ENCODE measurements at places on chromosomes 4 and X.

DNA sequence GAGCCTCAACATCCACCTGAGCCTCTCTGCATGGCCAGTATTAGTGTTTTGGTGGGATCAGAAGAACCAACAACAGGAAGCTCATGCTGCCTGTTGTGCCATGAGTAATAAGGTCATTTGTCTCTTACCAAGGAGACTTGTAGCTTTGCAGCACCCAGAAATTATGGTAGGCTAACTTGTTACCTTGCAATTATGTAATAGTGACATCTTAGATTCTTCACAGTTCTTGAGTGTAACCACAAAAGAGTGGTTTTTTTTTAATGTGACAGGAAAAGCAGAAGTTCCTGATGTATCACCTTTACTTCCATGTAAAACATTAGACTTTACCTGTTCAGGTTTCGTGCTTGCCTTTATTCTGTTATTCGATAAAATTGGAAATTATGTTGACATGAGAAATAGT lies 263.9 kb upstream of the CXXC4 start:
- no peak for DNase-seq

DNA sequence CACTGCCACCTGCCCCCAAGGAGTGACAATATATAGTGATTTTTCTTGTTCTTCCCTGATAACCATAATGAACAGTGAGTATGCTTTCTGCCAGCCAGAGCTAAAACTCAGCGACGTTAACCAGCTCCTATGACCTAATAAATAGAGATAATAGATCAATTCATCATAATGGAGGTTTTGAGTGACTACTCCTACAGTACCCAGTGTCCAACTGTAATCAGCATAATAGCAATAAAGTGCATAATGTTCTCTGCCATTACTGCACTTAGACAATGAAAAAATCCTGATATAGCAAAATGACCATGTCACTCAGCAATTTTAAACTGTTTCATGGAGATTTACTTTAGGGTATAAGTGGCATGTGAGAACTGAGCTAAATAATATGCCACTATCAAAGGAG lies 20.7 kb upstream of the TXLNG start:
- no peak for DNase-seq

GRCh38 chr4:183960962-183961541 lies 55.9 kb downstream of the STOX2 start:
- DNase-seq = no peak

- no peak for DNase-seq
Observed at GRCh38 chr4:28481565-28481964, 1620.9 kb downstream of the STIM2 start.

GRCh38 chr4:129490516-129490915 lies 394.6 kb downstream of the C4orf33 start:
- DNase-seq = no peak

GRCh38 chr4:124202099-124202498 lies 510.4 kb downstream of the ANKRD50 start:
- no peak for DNase-seq

- DNase-seq = no peak
Observed at GRCh38 chr4:81818385-81818920, 346.7 kb upstream of the RASGEF1B start.

- DNase-seq = no peak
Observed at GRCh38 chr4:17763416-17763815, 18.0 kb downstream of the FAM184B start.

DNA sequence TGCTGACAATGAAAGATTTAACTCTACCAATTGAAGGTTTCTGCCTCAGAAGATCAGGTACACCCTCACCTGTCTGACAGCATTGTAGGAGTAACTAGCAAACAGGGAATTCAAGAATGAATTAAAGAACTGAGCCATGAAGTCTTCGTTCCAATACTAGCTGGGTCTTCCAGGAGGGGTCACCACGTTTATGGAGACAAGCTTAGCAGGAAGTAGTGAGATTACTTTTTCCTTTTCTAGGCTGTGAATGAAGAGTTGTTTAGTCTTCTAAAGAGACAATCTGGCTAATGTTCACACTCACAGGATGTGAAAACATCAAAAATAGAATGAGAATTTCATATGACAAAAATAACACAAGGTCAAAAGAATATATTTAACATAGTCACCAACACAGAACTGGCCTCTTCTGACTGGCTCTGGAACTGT lies 54.9 kb downstream of the REELD1 start:
- no peak for DNase-seq

GRCh38 chr4:144350706-144351105 lies 210.2 kb upstream of the GYPA start:
- DNase-seq = peak; percentile 39

DNA sequence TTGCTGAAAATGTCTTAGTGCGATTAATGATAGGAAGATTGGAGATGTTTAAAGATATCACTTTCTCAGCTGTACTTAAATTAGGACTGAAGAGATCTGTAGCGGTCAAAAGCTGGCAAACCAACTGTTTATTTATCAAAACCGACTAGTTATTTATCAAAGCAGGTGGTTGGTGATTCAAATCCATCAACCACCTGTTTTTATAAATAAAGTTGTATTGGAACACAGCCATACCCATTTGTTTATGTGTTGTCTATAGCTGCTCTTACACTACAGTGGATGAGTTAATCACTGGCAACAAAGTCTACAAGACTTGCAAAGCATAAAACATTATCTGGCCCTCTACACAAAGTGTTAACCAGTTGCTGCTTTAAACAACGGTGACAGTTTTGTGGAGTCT lies 76.8 kb downstream of the IL15 start:
- DNase-seq = no peak

DNA sequence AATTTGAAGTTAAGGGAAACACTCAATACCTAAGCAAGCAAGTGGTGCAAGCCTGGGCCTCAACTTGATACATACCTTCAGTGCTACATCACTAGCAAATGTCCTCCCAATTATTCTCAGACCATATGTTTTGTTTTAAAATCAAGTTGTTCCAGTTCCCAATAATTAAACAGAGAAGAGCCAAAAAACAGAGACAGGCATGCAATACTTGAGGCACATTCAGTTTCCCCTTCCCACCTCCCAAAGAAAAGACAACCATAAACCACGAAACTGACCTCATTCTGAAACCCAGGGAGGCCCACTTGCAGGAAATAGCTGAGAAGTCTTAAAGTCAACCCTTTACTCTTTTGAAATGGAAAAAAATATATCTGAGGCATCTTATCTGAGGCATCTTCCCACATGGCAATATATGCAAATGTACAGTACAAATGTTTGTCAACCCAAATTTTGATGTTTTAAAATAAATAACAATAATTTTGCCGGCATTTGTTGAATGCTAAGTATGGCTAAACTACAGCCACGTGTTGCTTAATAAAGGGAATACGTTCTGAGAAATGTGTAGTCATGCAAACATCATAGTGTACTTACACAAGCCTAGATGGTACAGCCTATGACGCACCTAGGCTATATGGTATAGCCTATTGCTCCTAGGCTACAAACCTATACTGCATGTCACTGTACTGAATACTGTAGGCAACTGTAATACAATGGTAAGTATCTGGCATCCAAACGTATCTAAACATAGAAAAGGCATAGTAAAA lies 147.5 kb downstream of the TSPAN5 start:
- peak; percentile 49 for DNase-seq

GRCh38 chr4:160880180-160880579 lies 1283.6 kb downstream of the FSTL5 start:
- DNase-seq = no peak

GRCh38 chr4:140928880-140929279 lies 172.7 kb upstream of the TBC1D9 start:
- DNase-seq = peak; percentile 55

DNA sequence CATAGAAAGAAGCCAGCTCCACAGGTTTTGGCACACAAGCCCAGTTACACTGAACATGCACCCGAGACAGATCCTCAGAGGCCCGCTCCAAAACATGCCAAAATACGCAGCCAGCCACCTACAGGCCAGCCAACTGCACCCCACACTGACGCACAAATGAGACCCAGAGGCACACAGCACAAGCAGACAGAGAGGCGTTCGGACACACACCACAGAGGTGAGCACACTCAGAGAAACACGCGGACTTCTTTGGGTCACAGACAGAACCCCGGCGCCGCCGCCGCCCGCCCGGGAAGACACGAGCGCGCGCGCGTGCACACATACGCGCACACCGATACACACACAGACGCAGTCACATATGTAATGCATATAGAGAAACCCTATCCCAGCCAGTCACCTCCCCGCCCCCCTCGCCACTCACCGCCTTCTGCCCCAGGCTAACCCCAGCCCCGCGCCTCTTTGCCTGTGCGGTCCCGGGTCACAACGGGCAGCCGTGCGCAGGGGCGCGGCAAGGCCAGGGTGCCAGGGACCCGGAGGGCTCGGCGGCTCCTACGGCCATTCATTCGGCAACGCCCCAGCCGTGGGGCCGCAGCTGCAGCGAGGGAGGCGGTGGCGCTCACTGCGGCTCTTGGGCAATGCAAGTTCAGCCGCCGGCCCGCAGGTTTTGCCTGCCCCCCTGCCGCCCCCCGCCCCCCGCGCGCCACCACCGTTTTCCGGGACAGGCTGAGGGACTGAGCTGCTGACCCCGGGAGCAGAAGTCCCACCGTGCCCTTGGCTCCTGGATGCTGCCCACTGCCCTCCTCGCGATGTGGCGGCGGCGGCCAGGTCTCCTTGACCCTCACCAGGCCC lies 553 bp downstream of the SEPTIN6 start:
- peak; percentile 17 for DNase-seq
